HCT116 (cell line): ENCODE measurements at places on chromosomes 2 and 18. TPM values are rescaled to one million over a fixed set of nuclear protein-coding genes. Genes with fewer than 3 reads are reported as not detected.
A peak's percentile ranks its signal among the peaks of the same experiment; 100 is the strongest.

Gene LBX2
- 10.1 TPM for total RNA-seq

Gene NYAP2
- total RNA-seq: not detected

DNA sequence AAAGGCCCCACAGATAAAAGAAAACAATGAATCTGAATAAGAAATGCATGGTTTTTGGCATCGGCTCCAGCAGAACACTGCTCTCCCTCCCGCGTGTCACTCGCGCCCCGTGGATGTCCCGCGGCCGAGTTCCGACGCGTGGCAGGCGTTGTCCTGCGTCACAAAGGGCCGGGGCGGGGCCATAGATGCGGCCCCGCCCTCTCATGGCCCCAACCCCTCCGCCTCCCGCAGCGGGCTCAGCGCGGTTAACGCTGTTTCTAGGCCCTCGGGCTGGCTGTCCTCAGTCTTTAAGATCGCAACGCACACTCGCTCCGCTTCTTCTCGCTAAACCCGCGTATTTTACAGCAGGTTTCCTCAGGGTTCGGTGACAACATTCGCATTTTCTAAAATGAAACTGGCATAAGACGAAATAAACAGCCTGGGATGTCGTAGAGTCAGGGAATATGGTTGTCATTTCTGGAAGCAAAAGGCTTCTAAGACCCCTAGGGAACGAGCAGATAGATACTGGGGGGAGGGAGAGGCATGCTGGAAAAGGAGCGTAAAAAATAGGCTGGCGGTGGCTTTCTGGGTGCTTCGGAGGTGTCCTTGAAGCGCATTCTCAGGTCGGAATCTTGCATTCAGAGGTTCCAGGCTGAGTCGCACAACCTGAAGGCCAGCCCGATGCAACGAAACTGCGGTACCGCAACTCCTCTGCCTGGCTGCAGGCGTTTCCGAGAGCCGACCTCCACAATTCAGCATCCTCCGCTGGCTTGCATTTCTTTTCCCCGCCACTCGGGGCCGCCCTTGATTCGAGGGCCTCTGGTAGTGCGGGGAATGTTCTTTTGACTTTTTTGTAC lies at the start of gene FKBP7:
Gene FKBP7, minus strand, starts transcription at position 162 of the 836 bp plus-strand sequence. Its CDS starts 101 bp downstream, at position 61.
- H3K4me1 ChIP-seq: peaks cover 30% of the 10 kb centered on the region
- peak within 1 kb of the TSS; percentile 64 for H3K27ac ChIP-seq
- DNase-seq: peak; percentile 60
- H3K4me3 ChIP-seq: peak within 1 kb of the TSS; percentile 92
- no peaks in the 10 kb centered on the region for H3K27me3 ChIP-seq

DNA sequence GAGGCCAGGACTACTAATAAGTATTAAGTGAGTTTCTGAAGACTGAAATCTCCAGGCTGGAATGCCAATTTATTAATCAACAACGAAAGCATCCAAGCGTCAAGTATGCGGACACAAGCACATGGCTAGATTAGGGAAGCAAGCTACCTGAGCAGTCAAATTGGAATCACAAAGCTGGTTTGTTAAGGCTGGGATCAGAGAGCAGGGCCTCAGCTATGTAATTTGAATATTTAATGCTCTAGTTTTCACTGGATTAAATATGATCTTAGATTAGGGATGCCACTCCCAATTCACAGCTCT lies 5.7 kb downstream of the CCL20 start:
- peaks cover 64% of the 10 kb centered on the region for H3K4me1 ChIP-seq
- H3K4me3 ChIP-seq: no peak overlapping the region
- no peaks in the 10 kb centered on the region for H3K36me3 ChIP-seq
- no peak for DNase-seq
- H3K27ac ChIP-seq: no peak overlapping the region
